Tibial artery (tissue), 4 donors: ENCODE measurements at places on chromosomes 7 and 10.

- no peaks in the 10 kb centered on the region for H3K4me1 ChIP-seq
- H3K27me3 ChIP-seq: no peaks in the 10 kb centered on the region
- H3K4me3 ChIP-seq: no peak overlapping the region
- no peak for DNase-seq
These were observed 222.9 kb downstream of the MTERF1 start for GRCh38 chr7:91657483-91658071.

GRCh38 chr7:107394276-107394675, 75.6 kb upstream of the GPR22 start:
- no peak overlapping the region for H3K4me3 ChIP-seq
- peaks cover 44% of the 10 kb centered on the region for H3K4me1 ChIP-seq
- no peaks in the 10 kb centered on the region for H3K27me3 ChIP-seq
- DNase-seq: no peak

GRCh38 chr7:75567948-75568595, 76.0 kb downstream of the SPDYE5 start:
- DNase-seq: no peak
- no peaks in the 10 kb centered on the region for H3K27me3 ChIP-seq
- H3K4me3 ChIP-seq: no peak overlapping the region
- H3K36me3 ChIP-seq: peaks cover 68% of the 10 kb centered on the region
- H3K27ac ChIP-seq: no peak overlapping the region
- peaks cover 10% of the 10 kb centered on the region for H3K4me1 ChIP-seq

DNA sequence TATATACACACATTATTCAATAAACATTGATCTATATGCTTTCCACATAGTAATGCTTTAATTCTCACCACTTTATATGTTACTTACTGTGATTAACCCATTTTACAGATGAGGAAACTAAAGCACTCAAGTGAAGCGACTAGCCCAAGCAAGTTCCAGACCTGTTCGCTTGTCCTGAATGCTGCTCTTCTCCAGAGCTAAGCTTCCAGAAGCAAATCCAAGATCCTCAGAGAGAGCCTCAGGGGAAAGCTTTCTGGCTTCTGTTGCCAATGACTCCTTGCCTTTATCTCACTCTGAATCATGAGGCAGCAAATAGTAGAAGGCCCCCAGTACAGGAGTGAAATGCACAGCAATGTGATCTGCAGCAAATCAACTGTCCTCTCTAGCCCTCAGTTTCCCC, 32.2 kb downstream of the XPNPEP1 start:
- peaks cover 20% of the 10 kb centered on the region for H3K36me3 ChIP-seq
- H3K27me3 ChIP-seq: no peaks in the 10 kb centered on the region
- peak overlapping the region; percentile 84 for H3K27ac ChIP-seq
- no peak overlapping the region for H3K4me3 ChIP-seq
- no peak for DNase-seq
- peaks cover 69% of the 10 kb centered on the region for H3K4me1 ChIP-seq

DNA sequence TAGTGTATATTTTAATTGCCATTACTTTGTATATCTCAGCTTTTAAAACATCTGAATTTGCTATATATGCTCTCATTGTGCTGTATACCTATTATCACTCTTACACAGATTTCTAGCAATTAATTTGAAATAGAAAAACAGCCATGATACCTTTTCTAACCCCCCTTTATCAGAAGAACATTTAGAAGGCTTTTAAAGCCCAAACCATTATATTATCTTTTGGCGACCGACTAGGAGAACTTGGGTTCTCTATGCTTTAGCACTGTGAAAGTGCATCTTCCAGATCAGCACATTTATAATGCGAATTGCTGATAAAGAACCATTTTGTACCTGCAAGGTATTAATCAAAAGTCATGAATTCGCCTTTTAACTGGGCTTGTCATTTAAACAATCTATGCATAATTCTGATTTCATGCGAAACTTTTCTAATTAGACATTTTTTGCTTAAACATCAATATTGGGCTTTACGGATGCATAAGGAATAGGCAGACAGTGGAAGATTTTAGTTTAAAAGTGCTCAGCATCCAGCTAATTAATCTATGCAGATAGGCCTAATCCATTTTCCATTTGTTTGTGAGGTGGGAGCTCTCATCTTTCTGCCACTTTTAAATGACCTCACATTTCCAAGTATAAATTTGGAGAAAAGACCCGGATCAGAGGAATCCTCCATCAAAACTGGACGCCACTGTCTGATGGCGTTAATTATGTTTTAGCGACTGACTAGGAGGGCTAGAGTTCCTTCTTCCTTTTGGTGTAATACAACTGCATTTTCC, 1.2 kb upstream of the MLLT10 start:
- peak overlapping the region; percentile 96 for H3K27ac ChIP-seq
- H3K4me1 ChIP-seq: no peaks in the 10 kb centered on the region
- no peak for DNase-seq
- no peaks in the 10 kb centered on the region for H3K36me3 ChIP-seq

DNA sequence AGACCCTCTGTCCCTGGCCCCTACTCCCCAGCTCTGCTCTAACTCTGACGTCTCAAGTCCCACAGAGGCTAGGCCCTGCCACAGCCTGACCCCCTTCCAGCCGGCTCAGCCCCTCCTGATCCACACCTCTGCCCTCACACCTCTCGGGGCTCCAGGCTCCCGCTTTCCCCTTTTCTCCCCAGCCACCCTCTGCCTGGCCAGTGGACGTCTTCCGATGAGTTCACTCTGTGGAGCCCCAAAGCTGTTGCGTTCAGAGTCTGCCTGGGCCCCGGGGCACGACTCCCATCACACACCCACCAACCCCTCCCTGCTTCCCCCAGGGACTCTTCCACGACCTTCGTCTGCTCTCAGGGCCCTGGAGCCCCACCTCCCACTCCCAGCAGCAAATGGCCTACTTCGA, 18.4 kb upstream of the TBRG4 start:
- H3K4me1 ChIP-seq: no peaks in the 10 kb centered on the region
- DNase-seq: no peak
- H3K36me3 ChIP-seq: no peaks in the 10 kb centered on the region
- H3K4me3 ChIP-seq: no peak overlapping the region
- no peak overlapping the region for H3K27ac ChIP-seq

DNA sequence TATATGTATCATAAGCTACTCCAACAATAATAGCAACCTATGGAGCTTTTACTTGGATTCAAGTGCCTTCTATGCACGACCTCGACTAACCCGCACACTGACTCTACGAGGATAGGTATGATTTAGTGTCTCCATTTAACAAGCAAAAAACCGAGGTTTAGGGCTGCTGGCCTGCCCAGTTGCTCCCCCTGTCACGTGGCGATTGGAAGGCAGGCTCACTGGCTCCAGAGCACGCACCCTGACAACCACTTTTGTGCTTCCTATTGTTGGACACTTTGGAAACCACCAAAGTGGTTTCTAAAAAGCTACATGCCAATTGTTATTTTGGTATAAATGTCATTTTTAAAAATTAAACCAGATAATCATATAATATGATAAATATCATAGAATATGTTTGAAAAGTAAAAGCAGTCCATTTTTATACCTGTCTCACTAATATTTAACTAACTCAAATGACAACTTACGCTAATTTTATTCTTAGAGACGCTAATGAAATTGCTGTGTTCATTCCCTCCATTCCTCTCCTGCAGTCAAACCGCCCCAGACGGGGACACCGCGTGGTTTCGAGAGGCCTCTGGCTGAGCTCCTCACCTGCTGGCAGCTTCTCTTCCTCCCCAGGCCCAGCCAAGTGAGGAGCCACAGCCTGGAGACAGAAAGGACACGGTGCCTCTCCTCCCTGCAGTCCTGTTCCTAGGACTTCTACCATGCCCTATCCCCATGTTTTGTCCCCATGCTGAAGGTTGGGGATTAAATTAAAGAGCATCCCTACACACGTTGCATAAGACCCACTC, 22.2 kb upstream of the RHEB start:
- no peaks in the 10 kb centered on the region for H3K36me3 ChIP-seq
- no peaks in the 10 kb centered on the region for H3K4me1 ChIP-seq
- H3K27ac ChIP-seq: no peak overlapping the region
- H3K4me3 ChIP-seq: no peak overlapping the region
- DNase-seq: no peak
